ENCODE measurements at places on chromosomes 7 and 10.
A peak's percentile ranks its signal among the peaks of the same experiment; 100 is the strongest.

DNA sequence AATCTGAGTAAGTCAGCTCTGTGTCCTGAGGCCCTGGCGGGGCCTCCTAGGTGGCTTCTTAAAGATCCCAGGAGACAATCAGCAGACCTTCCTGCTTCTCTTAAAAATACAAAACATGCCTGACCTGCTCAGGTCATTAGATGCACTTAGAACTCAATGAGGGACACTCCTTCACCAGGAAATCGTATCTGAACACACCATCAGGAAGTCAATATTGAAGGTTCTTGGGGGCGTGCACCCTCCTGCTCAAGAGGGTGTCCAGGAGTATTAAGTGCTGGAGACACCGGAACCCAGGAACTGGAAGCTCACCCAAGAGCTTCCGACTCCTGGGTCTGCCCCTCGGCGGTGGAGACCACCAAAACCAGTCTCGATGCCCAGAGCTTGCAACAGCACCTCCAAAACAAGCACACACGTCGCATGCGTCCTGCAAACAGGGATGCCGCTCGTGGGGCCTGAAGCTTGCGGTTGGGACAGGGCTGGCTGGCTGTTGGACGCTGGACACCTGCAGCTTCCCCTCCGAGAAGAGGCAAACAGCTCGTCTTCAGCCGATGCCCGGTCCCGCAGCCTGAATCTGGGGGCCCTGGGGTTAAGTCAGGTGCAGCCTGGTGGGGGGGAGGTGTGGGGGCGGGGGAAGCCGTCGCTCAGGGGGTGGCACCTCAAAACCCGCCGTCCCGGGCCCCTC lies 803 bp downstream of the RAPGEF5 start:
- DNase-seq = peak; percentile 50

DNA sequence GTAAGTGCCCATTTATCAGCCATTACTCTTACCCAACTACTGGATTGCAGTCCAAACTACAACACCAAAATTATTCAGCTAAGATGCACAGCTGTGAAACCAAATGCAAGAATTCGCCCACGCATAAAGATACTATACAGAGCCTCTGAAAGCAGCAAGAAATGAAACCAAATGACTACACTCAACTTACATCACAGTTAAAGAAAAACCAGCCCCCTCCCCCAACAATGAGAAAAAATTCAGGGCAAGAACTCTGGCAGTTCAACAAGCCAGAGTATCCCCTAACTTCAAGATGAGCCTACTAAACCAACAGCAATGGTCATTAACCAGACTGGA lies 209.1 kb upstream of the VWC2 start:
- DNase-seq = no peak

- no peak for DNase-seq
Observed at GRCh38 chr7:118330388-118330787, 105.9 kb downstream of the ANKRD7 start.

DNA sequence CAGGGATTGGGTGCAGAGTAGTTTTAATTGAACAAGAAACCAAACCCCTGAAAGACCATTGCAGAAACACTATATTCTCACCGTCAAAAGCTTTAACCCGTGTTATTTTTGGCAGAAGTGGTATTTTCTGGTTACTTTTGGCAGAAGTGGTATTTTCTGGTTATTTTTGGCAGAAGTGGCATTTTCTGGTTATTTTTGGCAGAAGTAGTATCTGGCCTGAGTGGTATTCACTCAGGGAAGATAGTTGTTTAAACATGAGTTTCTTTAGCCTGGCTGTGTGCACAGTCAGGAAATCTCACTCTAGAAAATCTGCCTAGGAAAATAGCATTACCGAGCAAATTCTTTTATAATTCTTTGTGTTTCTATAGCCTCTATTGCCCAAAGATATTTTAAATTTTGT lies 322.7 kb downstream of the GFRA1 start:
- no peak for DNase-seq

DNA sequence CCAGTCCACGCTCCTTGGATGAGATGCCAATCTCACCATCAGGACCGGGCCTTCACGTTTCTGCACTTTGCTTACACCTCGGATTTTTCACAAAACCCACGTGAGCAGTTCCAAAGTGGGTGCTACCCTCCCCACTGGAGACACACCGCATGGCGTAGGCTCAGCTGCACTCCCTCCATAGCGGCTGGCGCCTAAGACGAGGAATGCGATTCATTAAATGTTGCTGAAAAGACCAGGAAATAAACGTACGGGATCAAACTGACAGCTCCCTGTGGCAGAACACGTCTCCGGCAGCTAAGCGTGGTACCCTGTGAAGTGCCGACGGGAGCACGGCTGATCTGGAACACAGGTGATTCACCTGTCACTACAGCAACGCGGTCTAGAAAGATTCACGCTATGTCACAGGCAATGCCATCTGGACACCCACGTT lies 209.0 kb downstream of the DIP2C start:
- no peak for DNase-seq

DNA sequence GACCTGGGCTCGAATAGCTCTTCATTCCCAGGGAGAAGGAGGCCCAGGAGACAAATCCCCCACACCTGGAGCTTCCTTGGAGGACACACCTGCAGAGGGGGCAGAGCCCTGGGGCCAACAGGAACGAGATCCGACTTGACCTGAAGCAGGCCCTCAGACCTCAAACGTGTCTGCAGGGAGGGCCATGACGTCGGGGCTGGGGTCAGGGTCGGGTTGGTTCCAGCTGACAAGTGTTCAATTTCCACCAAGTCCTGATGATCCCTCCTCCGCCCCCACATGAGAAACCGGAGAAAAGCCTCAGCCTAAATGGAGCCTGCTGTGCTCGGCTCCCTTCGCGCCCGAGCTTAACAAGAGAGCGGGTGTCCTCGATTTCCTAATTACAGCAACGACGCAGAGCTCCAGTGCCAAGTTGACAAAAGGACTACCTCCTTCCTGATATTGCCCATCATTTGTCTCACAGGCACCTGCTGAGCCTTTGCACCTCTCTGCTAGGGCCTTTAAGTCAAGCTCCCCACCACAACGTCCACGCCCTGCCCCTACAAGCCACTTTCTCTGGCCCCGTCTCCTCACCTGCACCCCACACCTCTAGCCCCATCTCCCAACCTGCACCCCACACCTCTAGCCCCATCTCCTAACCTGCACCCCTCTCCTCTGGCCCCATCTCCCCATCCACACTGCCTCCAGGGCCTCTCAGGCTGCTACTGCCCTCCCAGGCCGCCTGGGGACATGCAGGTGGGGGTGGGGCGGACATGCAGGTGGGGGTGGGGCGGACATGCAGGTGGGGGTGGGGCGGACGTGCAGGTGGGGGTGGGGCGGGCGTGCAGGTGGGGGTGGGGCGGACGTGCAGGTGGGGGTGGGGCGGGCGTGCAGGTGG lies 519.4 kb downstream of the GLRX3 start:
- DNase-seq = no peak

DNA sequence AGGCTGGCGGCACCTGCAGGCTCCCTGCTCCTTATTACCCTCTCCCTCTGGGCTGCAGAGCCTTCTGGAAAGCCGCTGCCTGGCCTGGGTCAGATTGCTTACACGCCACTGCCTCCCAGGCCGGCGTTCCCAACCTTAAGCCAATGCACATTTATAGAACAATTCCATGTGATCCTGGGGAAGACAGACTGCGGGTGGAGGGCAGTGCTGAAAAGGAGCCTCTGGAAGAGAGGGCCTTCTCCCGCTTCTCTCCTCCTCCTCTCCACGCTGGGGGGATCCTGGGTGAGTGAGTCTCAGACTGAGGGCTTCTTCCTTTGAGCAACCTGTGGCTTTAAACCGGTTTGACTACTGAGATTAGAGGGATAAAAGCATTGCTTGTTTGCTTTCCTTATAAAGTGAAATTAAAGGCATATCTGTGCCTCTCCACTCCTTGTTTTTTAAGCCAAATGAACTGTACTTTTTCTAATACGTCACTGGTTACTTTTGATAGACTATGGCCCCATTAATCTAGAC lies 5.5 kb downstream of the TACC2 start:
- no peak for DNase-seq

DNA sequence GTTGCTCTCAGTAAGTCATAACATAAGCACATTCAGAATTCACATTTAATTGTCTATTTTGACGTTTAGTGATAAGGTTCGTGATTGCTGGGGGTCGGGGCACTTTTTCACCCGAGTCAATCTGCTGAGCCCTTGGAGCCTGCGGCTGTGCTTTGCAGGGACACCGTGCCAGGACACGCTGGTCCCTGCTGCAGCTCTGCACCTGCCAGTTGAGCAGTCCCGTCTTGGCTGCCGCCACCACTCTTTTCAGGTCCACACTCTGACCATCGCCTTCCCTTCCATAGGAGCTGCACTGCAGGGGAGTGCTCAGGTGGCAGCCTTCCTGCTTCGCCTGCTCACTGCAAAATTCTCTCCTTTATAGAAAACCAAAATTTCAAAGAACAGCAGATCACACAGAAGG lies 36.4 kb downstream of the CUL1 start:
- DNase-seq = no peak

DNA sequence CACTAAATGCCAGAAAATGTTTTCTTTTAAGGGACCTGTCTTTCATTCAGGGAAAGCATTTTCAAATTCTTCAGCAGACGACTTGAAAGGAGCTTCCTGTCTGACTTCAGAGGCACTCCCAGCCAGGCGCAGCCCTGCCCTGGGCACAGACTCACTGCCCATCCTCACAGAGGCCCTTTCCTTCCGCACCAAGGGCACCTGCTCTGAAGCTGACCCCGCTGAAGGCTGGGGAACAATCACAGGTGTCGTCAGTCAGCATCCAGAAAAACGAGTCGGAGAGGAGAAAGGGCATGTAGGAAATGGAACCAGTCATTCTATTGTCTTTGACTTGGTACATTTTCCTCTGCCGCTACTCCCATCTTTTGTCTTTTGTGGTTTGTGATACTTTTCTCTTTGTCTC lies 125.3 kb upstream of the PARD3 start:
- no peak for DNase-seq

DNA sequence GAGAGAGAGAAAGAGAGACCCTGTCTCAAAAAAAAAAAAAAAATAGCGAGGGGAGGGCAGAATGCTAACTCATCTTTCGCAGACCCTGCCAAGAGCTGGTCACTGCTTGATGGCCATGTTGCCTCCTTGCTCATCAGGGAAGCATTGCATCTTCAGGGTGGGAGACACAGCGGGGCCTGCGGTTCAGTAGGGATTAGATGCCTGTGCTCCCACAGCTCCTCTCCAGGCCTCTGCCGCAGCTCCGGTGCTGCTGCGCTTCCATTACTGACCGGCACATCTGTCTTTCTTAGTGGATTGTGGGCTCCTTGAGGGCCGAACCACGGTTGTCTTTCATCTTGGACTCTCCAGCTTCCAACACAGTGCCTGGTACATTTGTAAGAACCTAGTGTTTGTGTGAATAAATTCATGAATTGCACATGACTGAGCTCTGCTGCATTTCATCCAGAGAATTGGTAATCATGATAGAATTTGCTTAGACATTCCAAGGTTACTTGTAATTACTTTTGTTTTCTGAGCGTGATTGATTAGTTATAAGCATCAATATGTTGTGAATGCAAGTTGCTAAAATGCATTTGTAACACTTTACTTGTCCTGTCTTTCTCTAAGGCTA lies 16.8 kb downstream of the HK1 start:
- DNase-seq = no peak

DNA sequence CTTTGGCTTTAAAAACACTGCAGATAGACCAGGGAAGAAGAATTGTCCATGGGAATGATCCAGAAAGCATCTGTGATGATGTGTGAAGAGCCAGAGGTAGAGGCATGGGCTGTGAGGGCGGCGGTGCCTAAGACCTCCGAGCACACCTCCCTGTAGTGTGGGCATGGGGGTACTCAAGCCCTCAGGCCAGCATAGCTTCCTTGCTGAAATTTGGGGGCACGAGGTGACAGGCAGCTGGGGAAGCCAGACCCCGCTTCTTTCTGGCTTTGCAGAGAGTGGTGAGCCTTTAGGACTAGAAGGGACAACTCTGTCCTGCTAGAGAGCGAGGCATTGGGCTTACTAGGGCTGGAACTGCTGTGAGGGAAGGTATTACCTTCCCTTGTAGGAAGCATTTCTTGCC lies 187.7 kb upstream of the SH2B2 start:
- DNase-seq = no peak

GRCh38 chr10:29535012-29535777 lies 99.6 kb downstream of the SVIL start:
- DNase-seq = no peak

DNA sequence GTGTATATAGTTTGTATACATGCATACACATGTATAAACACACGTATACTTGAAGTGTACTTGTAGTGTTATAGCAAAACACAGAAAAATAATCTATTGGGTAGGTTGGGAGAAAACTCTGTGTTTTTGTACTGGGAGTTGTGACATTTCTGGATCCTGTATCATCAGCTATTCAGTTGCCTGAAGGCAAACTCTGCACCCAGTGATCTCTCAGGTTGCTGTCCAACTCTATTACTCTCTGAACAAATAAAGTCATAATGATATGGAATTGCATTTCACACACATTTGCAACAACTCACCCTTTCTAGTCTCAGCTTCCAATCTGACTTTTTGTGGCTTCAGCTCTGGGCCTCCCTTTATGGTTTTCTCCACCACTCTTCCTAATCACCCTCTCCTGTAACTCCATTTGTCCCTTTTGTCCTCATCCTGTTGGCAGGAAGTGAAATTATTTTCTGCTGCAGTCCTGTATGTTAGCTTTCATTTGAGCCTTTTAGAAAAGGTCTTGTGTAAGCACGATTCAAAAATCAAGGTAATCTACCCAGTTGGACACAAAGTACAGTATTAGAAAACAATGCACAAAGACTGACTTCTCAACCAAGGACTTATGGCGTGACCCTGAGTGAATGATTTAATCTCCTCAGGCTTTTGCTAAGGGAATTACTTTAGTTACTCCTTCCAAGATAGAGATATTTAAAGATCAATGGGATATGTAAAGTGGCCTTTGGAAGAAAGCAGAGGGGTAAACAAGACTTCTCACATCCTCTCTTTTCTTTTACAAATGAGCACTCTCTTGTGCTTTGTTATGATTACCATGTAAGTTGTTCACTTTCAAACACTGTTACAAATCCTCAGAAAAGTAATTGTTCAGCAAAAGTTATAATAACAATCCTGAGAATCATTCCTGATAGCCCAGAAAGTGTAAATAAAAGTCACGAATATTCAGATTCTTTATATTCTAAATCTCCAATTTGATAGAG lies 249.1 kb downstream of the KCND2 start:
- no peak for DNase-seq

GRCh38 chr7:66301249-66301648 lies 96.1 kb downstream of the TPST1 start:
- DNase-seq = no peak

GRCh38 chr10:22438711-22439110 lies 93.4 kb downstream of the SPAG6 start:
- no peak for DNase-seq

DNA sequence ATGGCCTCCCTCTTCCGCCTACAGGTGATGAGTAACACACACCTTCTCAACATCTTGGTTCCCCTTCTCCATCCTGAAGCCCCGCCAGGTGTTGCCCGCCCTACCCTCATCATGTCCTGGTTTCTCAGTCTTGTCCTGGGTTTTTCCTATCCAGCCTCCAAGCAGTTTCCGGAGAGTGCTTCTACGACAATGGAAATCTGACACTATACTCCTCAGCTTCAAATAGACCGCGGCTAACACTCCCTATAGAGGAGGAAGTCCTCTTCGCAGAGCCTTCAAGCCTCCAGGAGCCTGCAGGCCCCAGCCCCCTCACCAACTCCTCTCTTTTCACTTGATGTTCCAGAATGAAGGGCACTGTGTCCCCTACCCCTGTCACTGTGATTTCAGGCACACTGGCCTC lies 147.4 kb downstream of the PRPF18 start:
- no peak for DNase-seq

Measured in GM19239 (cell line).